Posterior cingulate gyrus (tissue), 11 donors: ENCODE measurements at places on chromosomes 2 and 18.
A peak's percentile ranks its signal among the peaks of the same experiment; 100 is the strongest.

DNA sequence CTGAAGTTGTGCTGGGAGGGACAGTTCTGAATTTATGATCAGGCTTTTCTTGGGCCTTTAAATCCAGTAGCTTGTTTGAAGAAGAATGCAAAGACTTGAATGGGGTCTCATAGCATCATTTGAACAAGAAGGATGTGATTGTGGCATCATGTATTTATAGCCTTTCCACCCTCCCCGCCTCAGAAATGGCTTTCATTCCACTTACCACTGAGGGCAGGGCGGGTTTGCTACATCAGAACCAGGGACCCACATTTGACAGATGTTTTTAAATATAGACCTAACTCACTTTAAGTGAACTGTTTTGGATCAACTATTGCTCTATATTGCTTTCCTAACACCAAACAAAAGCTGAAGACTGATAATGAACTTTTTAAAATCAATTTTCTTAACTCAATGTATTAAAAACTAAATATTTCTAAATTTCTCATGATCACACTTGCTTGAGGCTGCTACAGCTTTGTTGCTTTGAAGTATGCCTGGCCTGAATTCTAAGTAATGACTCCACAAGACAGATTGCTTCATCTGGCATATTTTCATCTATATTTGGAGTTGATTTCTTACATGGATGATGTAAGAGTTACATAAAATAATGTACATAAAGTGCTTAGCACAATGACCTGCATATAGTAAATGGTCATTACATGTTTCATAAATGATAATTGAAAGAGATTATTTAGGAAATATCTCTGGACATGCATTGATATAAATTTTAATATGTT lies 1552.9 kb upstream of the SLC39A10 start:
- DNase-seq, result no peak

GRCh38 chr2:73907840-73908452 lies 15.1 kb downstream of the ACTG2 start:
- DNase-seq, result no peak

- DNase-seq, result no peak
Measured at GRCh38 chr18:37424507-37424906, 141.1 kb downstream of the CELF4 start.

GRCh38 chr2:180413336-180413735 lies 406.2 kb upstream of the CWC22 start:
- DNase-seq, result no peak

GRCh38 chr2:126972279-126972626 lies 73.6 kb downstream of the TEX51 start:
- DNase-seq, result no peak

GRCh38 chr2:43729491-43730174 lies 44.2 kb upstream of the DYNC2LI1 start:
- DNase-seq, result no peak

- no peak for DNase-seq
Measured at GRCh38 chr2:151040039-151040438, 221.6 kb downstream of the RBM43 start.

- no peak for DNase-seq
Measured at GRCh38 chr2:207606399-207606798, 18.8 kb downstream of the METTL21A start.

GRCh38 chr2:126664234-126664633 lies 8.3 kb downstream of the GYPC start:
- no peak for DNase-seq

GRCh38 chr2:40455661-40456060 lies 3.8 kb upstream of the SLC8A1 start:
- no peak for DNase-seq

DNA sequence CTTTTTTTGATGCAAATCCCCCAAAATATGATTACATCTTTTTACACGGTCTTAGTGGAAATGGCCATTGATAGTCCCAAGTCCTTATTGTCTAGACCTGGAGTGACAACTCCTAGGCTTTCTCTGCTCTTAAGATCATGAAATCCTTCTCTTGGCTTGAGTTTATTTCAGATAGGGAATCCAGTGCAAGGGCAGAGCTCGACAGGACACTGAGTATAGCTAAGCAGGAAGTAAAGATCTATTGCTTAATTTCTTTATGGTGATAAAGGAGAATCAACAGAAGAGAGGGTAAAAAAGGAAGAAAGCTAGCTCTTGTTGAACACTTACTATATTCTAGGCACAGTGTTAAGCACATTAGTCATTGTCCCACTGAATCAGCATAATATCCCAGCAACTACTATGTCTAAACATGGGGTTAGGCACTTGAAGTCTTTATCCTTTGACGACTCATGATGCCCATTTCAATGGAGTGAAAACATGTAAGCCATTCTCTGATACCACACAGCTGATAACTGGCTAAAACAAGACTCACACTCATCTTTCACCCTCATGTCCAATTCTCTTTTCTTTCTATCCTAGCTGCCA lies 74.1 kb upstream of the LRATD1 start:
- DNase-seq, result no peak

GRCh38 chr2:2294183-2294690 lies 36.8 kb downstream of the MYT1L start:
- peak; percentile 64 for DNase-seq

GRCh38 chr2:97963880-97964279 lies 31.9 kb downstream of the TMEM131 start:
- no peak for DNase-seq

DNA sequence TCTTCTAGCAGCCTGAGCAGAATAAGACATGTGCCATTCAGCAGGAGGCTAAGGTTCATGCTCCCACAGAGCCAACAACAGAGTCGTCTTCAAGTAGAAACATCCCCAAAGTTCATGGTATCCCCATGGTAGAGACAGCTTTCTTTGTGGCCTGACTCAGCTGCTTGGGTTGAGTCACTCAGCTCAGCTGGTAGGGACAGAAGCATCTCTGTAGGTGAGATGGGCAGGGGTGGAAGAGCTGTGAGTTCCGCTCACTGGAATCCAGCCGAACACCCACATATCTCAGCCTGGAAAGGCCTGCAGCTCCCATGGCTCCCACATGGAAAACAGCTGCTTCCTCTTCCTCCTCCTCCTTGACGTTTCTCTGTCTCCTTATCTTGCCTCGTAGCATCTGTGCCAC lies 792.7 kb downstream of the RNF144A start:
- no peak for DNase-seq

- no peak for DNase-seq
Measured at GRCh38 chr18:48615566-48616401, 77.0 kb downstream of the CTIF start.

- no peak for DNase-seq
Measured at GRCh38 chr2:232714969-232715368, 17.8 kb downstream of the GIGYF2 start.

- DNase-seq, result no peak
Measured at GRCh38 chr2:161161074-161161706, 962 bp downstream of the TANK start.

- no peak for DNase-seq
Measured at GRCh38 chr2:120394764-120395163, 48.8 kb downstream of the INHBB start.

- DNase-seq, result no peak
Measured at GRCh38 chr2:239770246-239770639, 254.9 kb downstream of the NDUFA10 start.

- DNase-seq, result no peak
Measured at GRCh38 chr2:230205034-230205433, 14.8 kb downstream of the SP110 start.

DNA sequence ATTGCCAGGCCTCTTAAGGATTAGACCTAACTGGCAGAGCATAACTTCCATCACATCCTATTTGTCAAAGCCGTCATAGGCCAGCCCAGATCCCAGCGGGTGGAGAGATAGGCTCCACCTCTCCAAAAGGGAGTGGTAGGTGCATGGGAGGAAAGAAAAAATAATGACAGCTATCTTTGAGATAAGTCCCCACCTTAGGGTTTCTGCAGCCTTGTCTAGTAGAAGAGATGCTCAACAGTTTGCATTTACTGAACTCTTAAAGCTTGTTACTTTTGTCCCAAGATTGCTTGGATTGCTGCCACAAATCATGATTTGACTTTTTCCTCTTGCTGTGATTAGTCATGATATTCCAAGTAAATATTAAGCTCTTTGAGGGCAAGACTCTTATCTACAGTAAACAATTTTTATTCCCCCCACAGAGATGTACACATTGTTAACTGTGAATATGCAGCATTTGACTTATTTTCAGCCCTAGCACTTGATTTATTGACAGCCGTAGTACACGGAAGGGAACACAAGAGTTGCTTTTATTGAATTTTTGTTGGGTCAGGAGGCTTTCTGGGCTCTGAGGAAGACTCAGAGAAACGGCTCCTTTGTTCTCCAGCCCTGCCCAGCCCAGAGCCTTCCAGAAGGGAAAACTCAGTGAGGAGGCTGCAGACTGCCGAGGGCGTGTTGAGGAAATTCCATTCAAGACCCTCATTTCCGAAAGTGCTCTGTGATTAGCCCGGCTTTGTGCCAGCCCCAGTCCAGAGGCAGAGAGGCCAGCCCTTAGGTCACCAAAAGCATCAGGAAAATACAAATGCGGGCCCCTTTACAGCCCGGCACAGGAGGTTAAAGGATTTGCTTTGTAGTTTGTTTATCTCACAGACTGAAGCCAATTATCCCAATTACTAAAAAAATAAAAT lies 75.5 kb upstream of the ZNF532 start:
- no peak for DNase-seq

DNA sequence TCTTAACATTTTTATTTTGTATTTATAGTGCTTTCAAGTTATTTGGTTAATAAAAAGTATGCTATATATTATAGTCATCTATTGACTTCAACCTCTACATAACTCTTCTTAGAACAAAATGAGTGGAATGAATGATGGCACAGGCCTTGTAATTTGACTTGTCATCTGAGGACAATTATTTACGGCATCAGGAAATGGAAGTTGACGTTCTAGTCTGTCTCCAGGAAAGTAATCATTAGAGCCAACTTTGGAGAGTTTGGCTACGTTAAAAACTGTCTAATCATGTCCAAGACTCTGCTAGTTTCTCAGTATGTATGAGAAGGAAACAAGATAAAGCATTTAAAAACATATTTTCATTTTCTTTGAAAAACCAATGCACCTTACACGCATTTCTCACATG lies 353.6 kb downstream of the ARHGAP15 start:
- DNase-seq, result no peak

- DNase-seq, result no peak
Measured at GRCh38 chr18:59481436-59481835, 122.4 kb upstream of the LMAN1 start.

DNA sequence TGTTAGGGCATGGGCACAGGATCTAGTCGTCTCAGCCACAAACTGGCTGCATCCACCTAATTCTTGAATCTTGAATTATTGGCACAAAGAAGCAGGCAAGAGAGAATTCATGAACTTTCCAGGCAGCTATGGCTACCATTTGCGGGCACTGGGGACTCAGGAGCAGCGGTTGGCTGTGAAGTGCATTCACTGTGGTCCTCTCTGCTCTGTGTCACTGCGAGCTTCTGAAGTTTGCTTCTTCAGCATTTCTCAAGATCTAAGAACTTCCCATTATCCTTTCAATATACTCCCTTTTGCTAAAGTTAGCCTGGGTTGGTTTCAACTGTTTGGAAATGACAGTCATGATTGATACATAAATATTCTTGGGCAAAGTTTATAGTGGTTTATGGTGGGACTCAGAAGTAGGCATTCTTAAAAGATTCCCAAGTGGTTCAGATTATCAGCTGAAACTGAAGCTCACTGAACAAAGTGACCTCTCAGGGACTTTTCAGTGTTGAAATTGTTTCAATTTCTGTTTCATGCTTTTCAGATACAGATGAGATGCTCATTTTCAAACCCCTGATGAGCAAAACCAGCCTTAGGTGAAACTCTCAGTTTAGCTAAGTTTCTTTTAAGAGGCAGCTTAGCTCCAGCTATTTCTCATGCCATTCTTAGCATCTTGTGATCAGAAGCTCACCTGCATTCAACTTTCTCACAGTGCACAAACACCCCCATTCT lies 1258.3 kb upstream of the GYPC start:
- no peak for DNase-seq

DNA sequence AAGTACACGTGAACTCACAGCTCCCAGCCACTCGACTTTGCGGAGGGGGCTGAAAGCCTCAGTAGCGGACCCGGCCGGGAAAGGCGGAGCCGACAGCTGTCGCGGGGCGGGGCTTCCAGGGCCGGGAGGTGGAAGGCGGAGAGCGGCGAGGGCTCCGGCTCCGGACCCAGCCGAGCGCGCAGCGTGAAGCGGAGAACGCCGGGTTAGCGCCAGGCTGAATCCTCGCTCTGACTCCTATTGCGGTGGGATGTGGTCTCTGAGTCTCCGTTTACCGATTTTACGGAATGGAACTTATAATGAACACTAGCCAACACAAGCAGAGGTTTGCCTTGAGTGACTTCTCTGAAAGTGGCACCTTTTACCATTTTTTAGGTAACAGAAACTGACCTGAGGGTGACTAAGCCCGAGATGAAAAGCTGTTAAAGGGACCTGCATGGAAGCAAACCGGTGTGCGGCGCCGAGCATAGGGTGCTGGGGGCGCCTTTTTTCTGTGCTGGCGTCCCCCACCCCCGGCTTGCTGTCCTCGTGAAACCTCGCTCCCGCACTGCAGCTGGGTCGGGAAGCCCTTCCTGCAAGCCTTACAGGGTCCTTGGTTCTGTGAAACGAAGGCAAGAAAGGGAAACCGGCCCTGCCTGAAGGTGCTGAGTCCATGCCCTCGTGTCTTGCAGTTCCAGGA lies 72.9 kb downstream of the EN1 start:
- DNase-seq, result peak; percentile 29

GRCh38 chr2:39469807-39470206 lies 32.7 kb upstream of the MAP4K3 start:
- DNase-seq, result peak; percentile 7

- DNase-seq, result no peak
Measured at GRCh38 chr2:226037526-226037925, 638.0 kb downstream of the NYAP2 start.

DNA sequence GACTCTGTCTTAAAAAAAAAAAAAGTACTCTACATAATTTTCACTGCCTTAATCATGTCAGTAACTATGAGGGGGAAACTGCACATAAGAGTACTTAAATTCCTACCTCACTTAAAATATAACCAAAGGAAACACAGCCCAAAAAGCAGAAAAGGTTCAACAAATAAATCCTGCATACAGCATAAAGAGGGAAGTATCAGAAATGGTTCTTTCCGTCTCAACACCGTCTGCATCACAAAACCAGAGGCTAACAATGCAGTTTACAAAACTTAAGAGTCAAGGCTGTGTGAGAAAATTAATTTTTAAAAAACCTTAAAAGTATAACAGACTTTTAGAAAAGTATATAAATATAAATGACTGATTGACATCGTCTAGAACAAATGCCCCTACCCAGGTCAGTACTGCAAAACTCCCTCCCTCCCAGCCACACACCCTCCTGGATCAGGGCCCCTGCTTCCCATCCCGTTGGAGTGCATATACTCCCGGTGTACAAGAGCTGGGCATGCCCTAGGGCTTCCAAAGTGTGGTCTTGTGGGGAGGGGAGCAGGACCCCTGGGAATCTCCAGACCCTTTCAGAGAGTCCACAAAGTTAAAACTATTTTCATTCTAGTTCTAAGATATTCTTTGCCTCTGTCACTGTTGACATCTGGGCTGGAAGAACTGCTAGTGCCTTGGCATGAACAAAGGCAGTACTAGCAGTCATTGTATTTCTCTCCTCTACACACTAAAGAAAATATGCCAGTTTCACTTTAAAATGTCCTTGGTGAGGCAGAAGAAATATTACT lies 67.0 kb upstream of the SERTAD2 start:
- DNase-seq, result no peak

- no peak for DNase-seq
Measured at GRCh38 chr2:43008388-43008787, 216.0 kb upstream of the HAAO start.

GRCh38 chr18:77560341-77560992 lies 310.8 kb downstream of the GALR1 start:
- DNase-seq, result no peak

- DNase-seq, result no peak
Measured at GRCh38 chr2:118854507-118855345, 7.3 kb upstream of the EN1 start.
